Stimulated activated CD8-positive, alpha-beta memory T cell treated with anti-CD3 and anti-CD28 coated beads, Interleukin-7, amount 100 ng/mL, for 1 hour (primary cell): ENCODE measurements at places on chromosomes 7 and 10.

GRCh38 chr7:34807548-34808340 lies 149.7 kb downstream of the NPSR1 start:
- no peak for DNase-seq

GRCh38 chr10:110483633-110484032 lies 14.1 kb upstream of the DUSP5 start:
- DNase-seq = no peak

DNA sequence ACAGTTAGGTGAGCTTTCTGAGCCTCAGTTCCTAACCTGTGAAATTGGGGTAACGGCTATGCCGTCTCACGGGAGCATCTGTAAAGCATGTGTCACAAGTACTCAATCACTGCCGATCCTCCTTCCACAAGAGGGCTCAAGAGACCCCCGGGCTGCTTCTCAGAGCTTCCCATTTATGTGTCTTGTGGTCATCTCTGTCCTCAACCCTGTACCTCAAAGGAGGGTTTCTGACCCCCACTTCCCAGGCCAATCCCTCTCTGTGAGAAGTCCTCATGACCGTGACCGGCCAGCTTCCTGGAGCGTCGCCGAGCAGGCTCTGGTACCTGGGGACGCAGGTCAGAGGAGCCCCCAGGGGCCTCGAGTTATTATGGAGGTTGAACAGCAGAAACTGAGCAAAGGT lies 510 bp upstream of the TRPV5 start:
- no peak for DNase-seq

DNA sequence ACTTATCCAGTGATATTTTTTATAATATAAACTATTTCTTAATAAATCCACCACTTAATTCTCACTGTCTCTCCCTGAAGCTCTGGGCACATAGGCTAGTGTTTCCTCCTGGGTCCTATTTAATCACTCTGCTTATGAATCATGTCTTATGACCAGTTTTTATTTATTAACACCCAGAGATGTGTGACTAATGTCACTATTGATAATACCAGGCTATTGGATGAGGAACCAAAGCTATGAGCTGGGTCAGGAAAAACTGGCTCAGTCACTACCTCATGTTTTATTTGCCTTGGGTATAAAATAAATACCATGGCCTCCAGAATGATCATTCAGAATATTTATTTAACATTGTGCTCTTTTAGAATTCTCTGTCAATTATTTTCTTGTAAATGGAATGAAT lies 5.2 kb downstream of the SEMA3E start:
- DNase-seq = no peak
